Stimulated activated CD4-positive, alpha-beta T cell treated with anti-CD3 and anti-CD28 coated beads, Interleukin-1b, Interleukin-23, amount 100 ng/mL, for 4 hours (primary cell): ENCODE measurements at places on chromosomes 13 and 19.

GRCh38 chr13:85312071-85312470, 487.1 kb downstream of the SLITRK6 start:
- DNase-seq = no peak

GRCh38 chr19:9865732-9866501, 30.8 kb downstream of the PIN1 start:
- DNase-seq = no peak

- DNase-seq = no peak
Observed at GRCh38 chr13:89968470-89968869, 1379.0 kb upstream of the MIR17HG start.

- no peak for DNase-seq
Observed at GRCh38 chr13:85995788-85996418, 196.7 kb upstream of the SLITRK6 start.

DNA sequence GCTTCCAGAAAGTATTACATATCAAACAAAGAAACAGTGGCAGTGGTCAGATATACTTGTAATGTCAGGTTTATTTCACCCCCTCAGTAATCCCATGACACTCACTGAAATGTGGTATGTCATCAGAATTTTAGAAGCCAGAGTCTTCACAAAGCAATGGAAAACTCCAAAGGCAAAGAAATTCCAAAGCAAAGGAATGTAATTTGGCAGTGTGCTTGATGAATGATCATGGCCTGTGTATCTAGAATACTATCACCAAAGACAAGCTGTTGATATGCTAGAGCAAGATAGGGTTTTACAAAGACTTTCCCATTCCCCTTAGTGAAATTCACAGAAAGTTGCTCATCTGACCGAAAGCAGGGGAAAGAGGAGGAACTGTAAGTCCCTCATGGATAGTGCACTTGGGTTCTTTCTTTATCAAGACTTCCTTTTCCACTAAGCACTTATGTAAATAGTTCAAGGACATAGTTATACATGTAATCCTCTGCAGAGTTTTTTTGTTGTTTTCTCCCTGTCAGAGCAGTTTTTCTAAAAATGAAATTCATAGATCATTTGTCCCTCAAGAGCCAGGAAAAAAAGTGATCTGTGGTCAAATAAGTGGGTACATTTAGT, 243.4 kb downstream of the NHLRC3 start:
- DNase-seq = no peak

GRCh38 chr19:30656520-30657100, 284.4 kb downstream of the ZNF536 start:
- no peak for DNase-seq

DNA sequence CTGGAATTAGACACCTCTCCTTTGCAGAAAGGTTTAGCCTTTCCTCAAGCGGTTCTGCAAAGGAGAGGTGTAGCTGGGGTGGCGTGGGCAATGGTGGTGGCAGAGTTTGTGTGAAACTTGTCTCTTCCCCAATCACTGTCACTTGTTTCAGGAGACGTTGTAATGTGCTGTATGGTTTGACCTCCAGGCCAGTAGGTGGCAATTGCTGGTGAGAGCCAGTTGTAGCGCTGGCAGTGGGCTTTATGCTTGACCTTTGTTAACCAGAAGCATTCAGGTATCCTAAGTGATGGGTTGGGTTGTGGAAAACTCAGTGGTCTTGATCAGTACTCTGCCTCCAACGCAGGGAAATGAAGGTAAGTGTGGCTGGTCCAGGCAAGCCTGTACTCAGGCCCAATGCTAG, 12.7 kb upstream of the LILRA5 start:
- DNase-seq = no peak

GRCh38 chr19:15028490-15028889, 20.8 kb upstream of the CASP14 start:
- DNase-seq = no peak

GRCh38 chr19:33285441-33285927, 16.9 kb downstream of the CEBPA start:
- no peak for DNase-seq

DNA sequence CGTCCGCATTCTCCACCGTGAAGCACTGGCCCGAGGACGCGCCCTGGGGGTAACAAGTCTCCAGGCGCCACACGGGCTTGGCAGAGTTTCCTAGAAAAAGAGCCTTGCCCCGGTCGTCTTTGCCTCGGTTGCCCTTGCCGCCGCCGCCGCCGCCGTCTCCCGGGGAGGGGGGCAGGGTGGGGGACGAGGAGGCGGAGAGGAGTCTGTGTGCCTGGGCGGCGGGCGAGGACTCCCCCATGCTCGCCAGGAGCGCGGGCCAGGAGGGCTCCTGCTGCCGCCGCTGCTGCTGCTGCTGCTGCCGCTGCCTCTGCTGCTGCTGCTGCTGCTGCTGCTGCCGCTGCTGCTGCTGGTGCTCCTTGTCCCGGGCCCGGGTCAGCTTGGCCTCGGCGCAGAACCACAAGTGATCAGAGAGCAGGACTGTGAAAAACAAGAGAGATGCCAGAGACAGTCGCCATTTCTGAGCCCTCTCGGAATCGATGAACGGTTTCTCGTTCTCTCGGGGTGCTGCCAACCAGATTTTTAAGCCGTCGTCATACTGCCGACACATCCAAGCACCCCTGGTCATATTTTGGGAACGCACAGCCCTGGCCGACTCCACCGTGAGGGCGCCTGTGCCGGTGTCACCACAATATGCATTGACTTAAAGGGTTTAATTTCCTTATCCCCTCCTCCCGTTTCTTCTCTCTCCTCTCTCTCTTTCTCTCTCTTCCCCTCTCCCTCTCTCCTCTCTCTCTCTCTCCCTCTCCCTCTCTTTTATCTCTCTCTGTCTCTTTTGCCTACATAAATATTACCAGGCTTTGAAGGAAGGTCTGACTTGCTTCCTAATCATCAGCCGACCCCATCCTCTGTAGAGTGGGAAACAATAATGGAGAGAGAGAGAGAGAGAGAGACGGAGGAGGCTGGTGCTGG, 349.1 kb downstream of the LIG4 start:
- no peak for DNase-seq

- DNase-seq = no peak
Observed at GRCh38 chr19:39405261-39405957, 1.2 kb upstream of the ZFP36 start.

DNA sequence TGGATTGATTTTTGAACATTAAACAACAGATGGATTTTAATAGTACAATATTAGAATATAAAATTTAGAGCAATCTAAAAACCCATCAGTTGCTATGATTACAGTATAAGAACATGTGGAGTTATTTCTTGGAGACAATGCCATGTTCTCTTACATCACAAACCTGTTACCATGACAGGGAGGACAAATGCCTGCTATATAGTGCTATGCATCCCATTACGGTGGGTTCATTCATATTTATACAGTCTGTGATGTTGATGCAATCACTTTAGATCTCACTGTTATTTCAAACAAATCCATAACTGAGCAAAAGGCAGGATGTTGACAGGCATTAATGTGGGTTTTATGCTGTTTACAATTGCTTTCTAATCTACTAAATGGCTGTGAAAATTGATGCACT, 467.5 kb downstream of the DIAPH3 start:
- no peak for DNase-seq

GRCh38 chr13:101115762-101116171, 300.5 kb downstream of the NALCN start:
- DNase-seq = no peak

- DNase-seq = no peak
Observed at GRCh38 chr13:84445776-84446175, 563.5 kb upstream of the SLITRK1 start.

DNA sequence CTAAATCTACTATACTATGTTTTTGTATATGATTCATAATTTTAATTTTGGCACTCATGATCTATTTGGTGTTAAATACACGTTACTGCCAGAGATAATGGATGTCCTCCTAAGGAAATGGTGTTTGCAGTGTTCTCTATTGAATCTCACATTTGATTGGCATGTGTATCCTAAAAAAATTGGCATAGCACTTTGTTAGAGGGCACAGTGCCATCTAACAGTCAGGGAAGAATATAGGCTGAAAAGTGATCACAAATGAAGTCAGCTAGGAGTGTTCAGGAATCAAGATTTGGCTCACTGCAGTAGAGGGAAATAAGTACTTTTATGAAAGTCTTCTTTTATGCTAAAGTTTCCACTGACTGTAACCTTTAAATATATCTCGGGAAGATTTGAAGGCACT, 624.6 kb downstream of the GPC6 start:
- DNase-seq = no peak

DNA sequence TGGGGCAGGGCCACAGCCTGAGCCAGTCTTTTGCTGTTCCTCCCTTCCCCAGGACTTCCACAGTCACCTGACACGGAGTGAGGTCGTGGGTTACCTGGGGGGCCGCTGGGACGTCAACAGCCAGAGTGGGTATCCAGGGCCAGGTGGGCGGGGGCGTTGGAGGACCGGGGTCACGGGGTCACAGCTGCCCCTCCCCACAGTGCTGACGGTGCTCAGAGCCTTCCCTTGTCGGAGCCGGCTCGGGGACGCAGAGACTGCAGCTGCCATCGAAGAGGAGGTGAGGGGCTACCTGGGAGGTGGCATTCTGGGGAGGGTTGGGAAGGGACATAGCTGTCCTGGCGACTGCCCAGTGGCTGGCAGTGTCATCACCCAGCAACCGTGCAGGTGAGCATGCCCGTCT, 11.5 kb downstream of the MPND start:
- DNase-seq = no peak

DNA sequence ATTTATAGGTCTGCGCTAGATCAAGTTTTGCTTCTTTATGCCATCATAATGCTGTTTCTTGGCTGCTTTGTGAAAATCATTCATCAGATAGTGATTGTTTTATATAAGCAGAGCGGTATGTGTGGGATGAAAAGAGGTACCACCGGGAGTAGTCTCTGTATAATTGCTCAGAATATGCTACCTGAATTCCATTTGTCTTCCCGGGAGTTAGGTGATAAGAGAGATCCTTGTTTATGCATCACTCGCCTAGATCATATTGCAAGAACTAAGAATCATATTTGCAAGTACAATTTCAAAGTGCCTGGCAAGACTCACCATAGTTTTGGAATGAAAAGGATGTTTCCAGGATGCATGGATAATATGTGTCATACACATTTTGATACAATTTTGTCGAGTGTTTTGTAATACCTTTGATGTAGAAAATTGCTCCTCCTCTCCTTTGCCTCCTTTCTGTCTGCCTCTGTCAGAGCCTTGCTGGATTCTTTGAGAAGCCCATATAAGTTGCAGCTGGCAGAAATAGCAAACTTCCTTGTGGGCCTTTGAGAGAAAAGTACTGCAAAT, 1306.0 kb upstream of the SLC10A2 start:
- no peak for DNase-seq

DNA sequence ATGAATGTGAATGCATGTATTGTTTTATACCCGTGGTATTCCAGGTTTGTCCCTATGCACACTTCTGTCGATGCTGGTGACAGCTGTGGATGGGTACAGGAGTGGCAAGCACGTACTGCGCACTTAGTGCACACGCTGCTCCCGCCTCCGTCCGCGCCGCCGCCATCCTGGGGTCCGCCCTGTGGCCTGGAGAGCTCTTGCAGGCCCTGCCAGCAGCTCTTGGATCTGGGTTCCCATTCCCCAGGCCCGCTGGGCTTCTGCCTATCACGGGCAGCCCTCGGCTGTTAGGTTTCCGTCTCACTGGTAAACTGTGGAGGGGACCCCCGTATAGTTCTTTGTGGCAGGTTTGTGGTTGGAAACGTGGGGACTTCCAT, 4.0 kb downstream of the GNA11 start:
- no peak for DNase-seq

DNA sequence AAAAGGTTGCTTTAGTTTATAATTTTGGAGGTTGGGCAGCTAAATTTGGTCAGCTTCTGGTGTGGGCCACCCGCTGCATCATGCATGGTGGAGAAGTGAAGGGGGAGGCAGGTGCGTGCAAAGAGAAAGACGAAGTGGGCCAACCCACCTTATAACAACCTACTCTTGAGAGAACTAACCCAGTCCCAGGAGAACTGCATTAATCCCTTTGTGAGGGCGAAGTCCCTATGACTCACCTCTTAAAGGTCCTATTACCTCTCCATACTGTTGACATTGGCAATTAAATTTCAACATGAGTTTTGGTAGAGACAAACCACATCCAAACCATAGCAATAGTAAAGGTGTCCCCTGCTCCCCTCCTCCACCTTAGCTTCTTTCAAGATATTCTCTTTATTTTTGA, 7.7 kb upstream of the FGF9 start:
- DNase-seq = no peak

GRCh38 chr19:46202872-46203860, 26.4 kb upstream of the IGFL1 start:
- no peak for DNase-seq

DNA sequence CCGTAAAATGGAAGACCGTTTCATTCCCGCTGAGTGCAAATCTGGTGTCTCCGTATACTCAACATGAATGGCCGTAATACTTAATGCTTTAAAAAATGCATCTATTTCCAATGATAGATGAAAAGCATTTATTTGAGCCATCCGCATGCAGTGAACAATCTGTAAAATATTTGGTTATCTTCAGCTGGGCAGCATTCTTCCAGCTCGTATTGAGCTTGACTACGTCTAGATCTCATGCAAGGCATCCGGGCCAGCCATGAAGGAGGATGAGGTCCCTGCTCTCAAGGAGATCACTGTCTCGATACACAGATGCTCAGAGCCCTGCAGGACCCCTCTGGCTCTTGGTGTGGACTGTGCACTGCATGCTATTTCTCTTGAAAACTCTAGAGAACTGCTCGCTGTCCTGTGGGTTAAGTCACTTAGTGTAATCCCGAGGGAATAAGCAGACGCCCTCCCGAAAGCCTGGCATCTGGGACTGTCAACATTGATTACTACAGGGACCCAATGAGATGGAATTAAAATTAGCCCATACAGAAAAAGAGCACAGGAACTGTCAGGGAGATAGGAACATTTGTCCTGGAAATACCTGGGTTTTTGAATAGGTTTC, 112.4 kb upstream of the RNF113B start:
- DNase-seq = no peak

GRCh38 chr13:40517486-40518480, 148.7 kb downstream of the FOXO1 start:
- DNase-seq = peak; percentile 4

GRCh38 chr13:41981951-41982715, 21.2 kb upstream of the VWA8 start:
- no peak for DNase-seq
